ENCODE measurements at places on chromosomes 5 and 9.

DNA sequence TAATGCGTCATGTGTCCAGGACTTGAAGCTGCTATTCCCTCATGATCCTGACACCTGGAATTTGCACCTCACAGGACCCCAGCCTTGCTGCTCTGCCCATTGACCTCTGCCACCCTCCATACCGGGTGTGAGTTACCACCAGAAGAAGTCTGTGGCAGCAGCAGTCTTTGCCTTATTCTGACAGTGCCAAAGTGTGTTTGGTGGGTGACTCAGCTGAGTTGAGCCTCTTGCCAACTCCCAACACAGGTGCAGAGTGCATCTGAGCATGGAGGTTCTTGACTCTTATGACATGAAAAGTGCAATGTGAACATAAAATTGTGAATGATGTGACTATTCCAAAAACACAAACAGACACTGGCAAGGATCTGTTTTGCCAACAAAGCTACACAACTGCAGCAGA, 1166.5 kb upstream of the CDH18 start:
- no peak for DNase-seq

- no peak for DNase-seq
These were observed 9.1 kb downstream of the UBAC1 start for GRCh38 chr9:135951889-135952663.

GRCh38 chr9:6884990-6885389, 127.2 kb downstream of the KDM4C start:
- no peak for DNase-seq

GRCh38 chr5:139482050-139482889, at the start of gene STING1:
STING1 (minus strand) TSS chr5:139482758; CDS start chr5:139481704, 1,054 bp downstream.
- peak; percentile 77 for DNase-seq

DNA sequence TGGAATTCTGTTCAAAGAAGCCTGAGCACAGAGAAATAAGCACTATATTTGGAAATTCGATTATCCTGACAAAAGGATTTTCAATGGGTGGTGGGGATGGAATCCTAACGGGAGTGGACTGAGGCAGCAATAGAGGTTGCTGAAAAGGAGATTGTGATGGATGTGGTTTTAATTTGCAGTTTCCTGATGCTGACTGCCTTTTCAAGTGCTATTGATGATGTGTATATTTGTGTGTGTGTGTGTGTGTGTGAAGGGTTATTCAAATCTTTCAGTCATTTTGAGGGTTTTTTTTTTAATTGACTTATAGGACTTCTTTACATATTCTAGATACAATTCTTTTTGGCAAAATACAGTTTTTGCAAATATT, 614.5 kb downstream of the HINT1 start:
- no peak for DNase-seq

DNA sequence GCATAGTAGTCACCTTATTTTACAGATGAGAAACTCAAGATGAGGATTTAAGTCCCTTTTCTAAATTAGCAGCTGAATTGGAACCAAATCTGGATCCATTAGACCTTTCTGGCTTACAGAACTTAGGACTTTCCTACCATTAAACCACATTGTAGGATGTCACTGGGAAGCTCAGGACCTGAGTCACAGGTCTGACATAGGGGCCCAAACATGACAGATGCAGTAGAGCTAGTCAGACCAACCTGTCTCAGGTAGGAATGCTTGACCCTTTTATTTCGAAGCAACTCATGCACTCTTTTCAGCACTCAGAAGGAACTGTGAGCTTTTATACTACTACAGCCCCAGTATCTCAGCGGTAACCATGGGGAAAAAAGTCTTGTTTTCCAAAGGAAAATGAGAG, 2.6 kb downstream of the RAB24 start:
- DNase-seq = no peak

DNA sequence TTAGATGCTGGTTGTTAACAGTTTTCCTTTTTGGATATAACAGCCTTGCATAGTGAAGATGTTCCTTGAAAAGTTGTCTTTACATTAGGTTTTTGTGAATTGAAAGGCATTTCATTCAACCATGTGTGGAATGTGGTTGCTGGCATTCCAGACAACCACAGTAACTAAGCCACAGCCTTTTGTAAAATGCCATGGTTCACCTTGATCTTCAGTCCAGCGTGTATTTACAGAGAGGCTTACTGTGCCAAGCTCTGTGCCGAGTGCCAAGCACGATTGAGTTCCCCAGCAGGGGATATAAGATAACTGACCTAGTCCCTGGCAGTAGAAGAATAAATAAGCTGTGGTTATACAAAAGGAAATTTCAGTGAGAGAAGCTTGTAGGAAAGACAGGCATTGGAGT, 4.9 kb downstream of the EXOSC2 start:
- no peak for DNase-seq

GRCh38 chr9:27340961-27341511, 44.1 kb upstream of the EQTN start:
- DNase-seq = no peak

DNA sequence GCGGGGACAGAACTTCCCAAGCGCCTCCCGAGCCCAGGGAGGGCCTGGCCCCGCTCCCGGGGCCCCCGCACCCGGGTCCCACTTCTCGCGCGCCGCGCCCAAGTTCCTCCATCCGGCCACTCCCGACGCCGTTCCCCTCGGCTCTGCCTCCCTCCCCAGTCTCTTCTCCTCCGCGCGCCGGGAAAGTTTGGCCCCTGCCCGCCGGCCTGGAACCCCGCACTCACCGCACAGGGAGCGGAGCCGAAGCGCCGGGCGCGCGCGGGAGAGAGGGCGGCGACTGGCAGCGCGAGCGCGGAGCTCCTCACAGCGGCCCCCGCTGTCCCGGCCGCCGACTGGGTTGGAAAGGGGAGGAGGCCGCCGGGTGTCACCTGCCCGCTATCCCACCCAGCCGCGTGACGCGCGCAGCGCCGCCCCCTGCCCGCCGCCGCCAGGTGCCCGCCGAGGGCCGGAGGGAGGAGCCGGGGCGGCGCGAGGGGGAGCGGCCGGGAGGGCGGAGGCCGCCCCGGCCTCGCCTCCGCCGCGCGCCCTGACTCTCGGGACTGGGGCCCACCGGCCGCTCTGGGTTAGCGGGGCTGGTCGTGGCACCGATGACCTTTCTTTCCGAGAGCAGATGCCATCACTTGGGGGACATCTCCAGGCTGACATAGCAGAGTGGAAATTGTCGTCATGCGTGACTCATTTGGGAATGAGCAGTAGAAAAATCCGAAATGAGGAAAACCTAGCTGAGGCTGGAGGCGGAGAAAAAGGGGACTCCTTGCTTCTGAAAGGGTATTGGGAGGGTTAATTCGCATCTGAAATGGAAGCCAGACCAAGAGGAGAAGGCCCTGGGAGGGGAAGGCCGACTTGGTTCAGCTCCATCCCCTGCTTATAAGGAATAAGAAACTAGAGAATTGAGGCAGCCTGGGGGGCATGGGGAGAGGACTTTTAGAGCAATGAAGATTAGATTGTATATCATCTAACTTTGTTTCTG, at the start of gene ELOVL7:
Gene ELOVL7 (minus strand): TSS at position 334 of the 970 bp plus-strand sequence. CDS start 56,872 bp downstream, outside the sequence.
- peak; percentile 83 for DNase-seq

- no peak for DNase-seq
These were observed 372.1 kb upstream of the RIOK2 start for GRCh38 chr5:97554977-97555643.

GRCh38 chr5:111245654-111246053, 21.5 kb downstream of the CAMK4 start:
- DNase-seq = no peak

DNA sequence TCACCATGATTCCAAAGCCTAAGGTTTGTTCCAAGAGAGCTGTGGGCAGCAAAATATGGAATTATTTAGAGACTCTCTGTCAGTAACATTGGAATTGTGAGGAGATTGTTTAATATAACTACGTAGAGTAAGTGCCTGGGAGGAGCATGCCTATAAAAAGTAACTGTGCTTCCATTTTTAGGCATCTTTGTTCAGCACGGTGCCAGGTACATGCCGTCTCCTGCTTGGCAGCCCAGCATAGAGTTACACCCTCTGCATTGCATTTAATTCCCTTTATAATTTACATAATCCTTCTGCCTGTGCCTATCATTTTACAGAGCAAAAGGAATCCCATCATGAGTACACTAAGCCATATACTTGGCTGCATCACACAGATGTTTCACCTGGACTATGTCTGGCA, 32.1 kb upstream of the ALDH1A1 start:
- no peak for DNase-seq

DNA sequence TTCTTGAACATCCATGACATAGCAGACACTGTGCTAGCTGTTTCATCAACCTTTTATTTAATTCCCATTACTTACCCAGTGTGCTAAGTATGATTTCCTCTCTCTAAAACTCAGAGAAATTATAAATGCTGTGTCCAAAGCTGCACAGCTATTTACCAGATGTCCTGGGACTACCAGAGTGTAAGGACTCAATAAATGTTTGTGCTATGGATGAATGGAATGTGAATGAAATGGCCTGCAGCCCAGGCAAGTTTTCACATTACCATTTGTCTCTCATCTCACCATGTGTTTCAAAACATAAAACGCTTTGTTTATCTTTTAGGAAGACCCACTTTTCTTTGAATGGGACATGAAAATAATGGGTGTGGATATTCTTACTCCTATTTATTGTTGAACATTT, 96.2 kb downstream of the ARHGEF28 start:
- DNase-seq = no peak

DNA sequence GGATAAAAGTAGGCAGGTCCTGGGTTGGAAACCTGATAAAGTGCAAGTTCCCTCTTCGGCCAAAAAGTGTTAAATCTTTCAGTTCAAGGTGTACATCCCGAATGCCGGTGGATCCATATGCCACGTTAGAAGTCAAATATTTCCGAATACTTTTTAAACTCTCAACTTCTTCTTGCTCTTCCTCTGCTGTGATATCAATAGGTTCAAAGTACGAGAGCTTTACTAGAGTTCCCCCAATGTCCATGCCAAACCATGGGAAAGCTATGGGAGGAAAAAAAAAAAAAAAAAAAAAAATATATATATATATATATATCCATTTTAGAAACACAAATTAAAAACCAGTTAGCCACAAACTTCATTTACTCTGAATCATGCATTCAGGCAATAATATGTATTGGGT, 10.4 kb downstream of the PANK3 start:
- DNase-seq = no peak

- DNase-seq = no peak
These were observed 214.7 kb upstream of the NR4A3 start for GRCh38 chr9:99606957-99607356.

- DNase-seq = no peak
These were observed 38.4 kb upstream of the RNF130 start for GRCh38 chr5:180109920-180110319.

GRCh38 chr5:74212336-74212735, 428.2 kb downstream of the ENC1 start:
- DNase-seq = peak; percentile 56

- DNase-seq = no peak
These were observed 86.0 kb downstream of the BRINP1 start for GRCh38 chr9:119283078-119283794.

DNA sequence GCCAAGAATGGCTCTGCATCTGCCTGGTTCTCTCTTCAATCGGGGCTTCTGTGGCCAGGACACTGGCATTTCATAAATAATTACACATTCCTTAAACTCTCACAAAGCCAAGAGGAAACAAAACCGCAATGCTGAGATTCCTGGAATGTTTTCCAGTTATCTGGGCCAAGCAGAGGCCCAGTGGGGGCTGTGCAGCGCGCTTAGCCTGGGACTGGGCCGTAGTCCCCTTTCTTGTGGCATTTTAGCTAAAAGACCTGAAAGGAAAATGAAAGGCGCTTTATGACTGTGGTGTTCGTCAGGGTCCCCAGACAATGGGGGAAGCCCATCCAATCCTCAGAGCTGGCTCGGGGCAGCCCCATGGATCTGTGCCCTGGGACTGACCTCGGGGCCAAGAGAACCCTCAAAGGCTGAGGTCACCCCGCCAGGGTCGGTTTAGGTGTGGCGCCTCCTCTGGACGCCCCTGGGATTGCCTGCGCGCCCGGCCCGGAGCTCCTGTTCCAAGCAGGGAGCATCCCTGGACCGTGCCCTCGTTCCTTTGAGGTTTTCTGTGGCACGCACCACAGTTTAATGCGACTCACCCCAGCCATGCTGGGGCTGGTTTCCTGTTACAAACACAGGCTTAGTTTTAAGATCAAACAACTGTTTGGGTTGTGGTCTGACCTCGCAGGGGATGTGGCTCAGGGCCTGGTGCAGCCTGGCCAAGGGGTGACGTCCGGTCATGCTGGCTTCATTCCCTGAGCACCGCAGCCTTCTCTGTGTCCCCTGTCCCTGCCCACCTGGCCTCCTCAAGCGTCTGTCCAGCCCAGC, 51.5 kb upstream of the NKD2 start:
- DNase-seq = peak; percentile 64

DNA sequence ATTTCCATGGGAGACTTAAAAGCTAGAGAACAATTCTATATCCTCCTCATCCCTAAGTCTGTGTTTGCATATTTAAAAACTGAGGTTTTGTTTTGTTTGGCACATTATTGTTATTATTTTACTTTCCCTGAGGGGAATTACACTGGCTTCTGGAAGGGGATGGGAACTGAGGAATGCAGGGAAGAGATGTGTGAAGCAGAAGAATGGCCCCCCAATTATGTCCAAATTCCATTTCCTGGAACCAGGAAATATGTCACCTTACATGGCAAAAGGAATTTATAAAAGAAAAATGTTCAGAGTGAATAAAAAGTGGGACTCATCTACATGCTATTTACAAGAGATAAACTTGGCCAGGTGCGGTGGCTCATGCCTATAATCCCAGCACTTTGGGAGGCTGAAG, 129.8 kb downstream of the MARCHF11 start:
- DNase-seq = no peak

DNA sequence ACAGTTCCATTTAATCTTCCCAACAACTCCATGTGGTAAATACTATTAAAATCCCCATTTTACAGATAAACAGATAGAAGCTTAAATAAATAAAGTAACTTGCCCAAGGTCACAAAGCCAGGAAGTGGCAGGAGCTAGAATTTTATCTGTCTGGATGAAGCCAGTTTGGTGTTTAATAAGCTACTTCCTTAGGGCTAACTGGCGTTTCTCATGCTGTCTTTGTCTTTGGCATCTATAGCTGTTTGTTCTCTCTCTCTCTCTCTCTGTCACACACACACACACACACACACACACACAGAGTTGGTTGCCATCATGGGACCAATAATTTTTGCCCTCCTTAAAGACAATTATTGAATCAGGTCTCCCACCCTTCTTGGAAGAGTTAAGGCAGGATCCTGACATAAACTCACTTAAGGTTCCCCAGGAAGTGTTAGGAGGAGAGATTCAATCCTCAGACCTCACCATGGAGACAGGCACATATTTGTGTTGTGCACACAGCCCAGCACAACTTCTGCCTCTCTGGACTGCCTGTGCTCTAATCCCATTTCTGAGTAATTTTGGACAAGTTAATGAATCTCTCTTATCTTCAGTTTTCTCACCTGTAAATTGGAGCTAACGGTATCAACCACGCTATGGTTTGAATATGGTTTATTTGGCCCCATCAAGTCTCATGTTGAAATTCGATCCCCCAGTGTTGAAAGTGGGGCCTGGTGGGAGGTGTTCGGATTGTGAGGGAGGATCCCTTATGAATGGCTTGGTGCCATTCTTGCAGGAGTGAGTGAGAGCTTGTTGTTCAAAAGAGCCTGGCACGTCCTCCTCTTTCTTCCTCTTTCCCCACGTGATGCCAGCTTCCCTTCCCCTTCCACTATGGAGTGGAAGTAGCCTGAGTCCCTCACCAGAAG, 8.3 kb upstream of the ADRA1B start:
- no peak for DNase-seq

GRCh38 chr9:1528456-1528855, 478.3 kb downstream of the DMRT2 start:
- DNase-seq = no peak

Data from GM12865 (cell line).